ENCODE measurements at places on chromosomes 5 and 9.

DNA sequence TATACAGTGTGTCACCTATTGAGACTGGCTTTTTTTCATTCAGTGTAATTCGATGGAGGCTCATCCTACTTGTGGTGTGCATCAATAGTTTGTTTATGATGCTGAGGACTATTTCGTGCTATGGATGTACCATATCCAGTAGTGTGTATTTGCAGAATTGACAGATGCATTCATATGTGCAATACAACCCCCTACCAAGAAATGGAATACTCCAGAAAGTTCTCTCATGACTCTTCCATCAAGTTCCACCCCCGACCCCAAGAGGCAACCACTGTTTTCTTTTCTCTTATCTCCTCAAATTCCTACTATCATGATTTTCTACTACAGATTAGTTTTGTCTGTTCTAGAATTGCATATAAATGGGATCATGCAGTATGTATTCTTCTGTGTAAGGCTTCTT, 21.9 kb downstream of the FBXO10 start:
- no peak for DNase-seq

DNA sequence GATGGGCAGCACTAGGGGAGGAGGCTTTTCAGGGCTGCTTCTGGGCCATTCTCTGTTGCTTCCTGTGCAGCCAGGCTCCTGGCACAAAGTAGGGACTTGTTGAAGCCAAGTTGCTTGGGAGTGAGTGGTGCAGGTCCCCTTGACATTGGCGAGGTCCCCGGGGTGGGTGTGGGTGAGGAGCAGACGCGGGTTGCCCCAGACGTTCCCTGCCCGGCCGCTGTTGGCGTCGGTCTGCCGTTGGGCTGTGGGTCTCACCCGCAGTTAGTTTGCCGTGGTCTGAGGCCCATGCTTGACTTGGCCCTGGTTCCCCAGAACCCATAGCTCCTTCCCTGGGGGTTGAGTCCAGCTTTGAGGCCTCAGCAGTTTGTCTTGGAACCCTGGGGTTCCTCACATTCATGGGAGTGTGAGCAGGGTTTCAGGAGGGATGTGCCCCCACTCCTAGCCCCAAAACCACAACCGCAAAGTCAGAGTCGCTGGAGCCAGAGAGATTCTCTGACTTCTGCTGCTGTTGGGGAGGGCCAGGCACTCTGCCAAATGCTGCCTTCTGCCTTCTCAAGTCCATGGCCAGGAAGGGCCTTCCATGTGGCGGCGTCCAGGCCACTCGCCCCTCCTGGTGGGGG, 77.5 kb downstream of the RXRA start:
- DNase-seq, result peak; percentile 37

GRCh38 chr5:89991592-89991991, 418.0 kb downstream of the CETN3 start:
- no peak for DNase-seq

DNA sequence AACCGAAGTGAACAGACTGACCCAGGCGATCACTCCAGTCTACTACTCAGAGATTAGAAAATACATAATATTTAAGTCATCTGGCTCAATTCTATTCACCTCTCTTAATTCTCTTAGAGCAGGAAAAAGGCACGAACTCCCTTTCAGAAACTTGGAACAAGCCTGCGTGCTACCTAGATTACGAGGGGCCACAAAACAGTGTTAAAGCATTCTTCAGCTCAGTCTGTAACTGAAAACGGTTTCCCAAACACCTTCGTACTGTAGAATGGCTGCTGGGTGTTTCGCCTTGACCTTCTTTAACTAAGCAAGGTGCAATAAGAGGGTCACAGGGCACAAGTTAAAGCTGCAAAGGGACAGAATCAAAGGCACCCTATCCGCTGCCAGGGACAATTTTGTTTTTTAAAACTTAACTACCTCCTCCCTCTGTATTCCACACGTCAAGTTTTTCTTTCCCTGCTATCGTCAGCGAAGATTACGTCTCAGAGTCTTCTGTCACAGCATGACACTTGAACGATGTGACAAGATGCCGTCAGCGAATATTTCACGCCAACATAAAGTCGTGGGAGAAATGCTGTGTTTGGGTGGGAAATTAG, 687 bp downstream of the LYSMD3 start:
- DNase-seq, result peak; percentile 15

- peak; percentile 51 for DNase-seq
Observed at GRCh38 chr5:50699737-50700136, 33.3 kb downstream of the PARP8 start.

GRCh38 chr5:112419164-112419985, at the start of gene EPB41L4A:
Gene EPB41L4A (minus strand): TSS chr5:112419277. CDS start chr5:112419039, 238 bp downstream.
- DNase-seq, result no peak

DNA sequence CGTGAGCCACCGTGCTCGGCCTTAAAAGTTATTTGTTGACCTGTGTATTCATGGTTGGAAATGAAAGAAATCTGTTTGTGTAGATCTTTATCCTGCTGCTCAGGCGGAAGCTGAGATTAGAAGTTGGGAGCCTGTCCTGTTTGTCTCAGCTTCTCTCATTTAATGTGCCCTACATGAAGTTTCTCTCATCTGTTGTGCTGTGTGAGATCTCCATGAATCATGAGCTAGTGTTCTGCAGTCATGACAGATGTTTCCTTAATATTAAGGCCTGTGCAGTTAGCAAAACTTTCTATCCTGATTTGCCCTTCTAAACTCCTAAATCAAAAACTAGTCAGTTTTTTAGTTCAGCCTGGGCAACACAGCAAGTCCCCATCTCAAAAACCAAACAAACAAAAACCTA, 59.5 kb downstream of the FAM78A start:
- DNase-seq, result no peak

DNA sequence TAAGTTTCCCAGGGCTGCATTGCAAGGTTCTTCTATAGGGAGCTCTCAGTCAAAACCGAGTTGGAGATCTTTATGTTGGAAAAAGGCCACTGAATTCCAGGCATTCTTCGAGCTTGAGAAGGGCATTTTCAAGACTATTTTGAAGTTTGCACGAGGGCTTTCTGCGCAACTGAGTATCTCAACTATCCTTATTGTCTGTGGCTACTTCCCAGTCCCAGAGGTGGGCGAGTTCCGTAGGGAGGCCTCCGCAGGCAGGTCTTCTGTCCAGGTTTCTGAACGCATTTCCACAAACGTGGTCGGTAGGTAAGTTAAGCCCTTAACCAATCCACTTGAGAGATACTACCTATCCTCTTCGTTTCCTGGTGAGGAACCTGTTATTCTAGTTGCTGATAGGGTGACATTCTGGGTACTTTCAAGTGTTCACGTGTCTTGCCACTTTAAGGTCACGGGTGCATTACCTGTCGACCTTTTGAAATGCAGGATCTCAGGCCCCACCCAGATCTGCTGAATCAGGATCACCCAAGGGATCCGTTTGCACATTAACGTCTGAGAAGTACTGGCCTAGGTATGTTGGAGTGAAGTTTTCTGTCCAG, 51.4 kb upstream of the TJP2 start:
- DNase-seq, result no peak

- no peak for DNase-seq
Observed at GRCh38 chr5:3002230-3002629, 250.8 kb upstream of the IRX2 start.

DNA sequence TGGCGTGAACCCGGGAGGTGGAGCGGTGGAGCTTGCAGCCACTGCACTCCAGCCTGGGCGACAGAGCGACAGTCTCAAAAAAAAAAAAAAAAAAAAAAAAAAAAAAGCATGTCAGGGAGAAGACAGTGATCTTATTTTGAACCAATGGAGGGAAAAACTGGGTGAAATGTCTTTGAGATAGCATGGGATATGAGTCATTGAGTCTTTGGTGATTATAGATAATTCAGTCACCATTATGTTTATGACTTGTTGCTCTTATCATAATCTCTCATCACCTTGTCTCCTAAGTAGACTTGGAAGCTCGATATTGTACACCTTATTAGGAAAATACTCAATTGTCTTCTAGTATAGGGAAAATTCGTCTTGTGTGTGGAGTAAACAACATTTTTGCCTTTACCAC, 55.1 kb upstream of the KDM4C start:
- DNase-seq, result peak; percentile 17

DNA sequence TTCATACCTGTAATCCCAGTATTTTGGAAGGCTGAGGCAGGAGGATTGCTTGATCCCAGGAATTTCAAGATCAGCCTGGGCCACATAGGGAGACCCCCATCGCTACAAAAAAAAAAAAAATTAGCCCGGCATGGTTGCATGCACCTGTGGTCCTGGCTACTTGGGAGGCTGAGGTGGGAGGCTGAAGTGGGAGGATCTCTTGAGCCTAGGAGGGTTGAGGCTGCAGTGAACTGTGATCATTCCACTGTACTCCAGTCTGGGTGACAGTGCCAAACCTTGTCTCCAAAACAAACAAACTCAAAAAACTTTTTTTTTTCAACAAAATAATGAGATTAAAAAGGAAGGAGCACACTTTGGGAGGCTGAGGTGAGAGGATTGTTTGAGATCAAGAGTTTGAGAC, 14.2 kb downstream of the KIAA1958 start:
- no peak for DNase-seq

DNA sequence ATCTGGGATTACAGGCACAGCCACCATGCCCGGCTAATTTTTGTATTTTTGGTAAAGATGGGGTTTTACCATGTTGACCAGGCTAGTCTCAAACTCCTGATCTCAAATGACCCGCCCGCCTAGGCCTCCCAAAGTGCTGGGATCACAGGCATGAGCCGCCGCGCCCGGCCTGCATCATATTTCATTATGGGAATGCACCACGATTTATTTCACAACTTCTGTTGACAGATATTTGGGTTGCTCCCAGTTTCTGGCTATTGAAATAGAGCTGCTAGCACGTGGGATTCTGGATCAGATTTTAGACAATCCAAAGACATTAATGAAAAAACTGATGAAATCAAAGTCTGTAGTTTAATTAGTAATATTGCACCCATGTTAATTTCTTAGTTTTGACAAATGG, 48.4 kb upstream of the FUBP3 start:
- no peak for DNase-seq

GRCh38 chr5:69010476-69010875, 83.3 kb upstream of the SLC30A5 start:
- DNase-seq, result no peak

DNA sequence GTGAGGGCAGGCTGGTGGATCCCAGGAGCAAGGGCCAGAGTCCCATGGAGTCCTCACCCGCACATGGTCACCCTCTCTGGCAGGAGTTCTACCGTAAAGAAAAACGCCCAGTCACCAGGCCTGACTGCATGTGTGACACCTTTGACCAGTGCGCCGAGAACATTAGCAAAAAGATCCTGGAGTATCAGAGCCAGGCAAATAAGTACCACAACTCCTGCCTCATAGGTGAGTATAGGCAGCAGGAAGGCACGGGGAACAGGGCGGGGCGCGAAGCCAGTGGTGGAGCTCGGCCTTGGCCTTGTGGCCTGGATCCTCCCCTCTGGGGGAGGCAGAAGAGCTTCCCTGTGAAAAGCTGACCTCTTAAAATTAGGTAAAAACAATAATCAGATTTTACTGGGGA, 45.4 kb upstream of the TDRD7 start:
- no peak for DNase-seq

- no peak for DNase-seq
Observed at GRCh38 chr9:87671925-87672324, 54.0 kb upstream of the CTSL start.

DNA sequence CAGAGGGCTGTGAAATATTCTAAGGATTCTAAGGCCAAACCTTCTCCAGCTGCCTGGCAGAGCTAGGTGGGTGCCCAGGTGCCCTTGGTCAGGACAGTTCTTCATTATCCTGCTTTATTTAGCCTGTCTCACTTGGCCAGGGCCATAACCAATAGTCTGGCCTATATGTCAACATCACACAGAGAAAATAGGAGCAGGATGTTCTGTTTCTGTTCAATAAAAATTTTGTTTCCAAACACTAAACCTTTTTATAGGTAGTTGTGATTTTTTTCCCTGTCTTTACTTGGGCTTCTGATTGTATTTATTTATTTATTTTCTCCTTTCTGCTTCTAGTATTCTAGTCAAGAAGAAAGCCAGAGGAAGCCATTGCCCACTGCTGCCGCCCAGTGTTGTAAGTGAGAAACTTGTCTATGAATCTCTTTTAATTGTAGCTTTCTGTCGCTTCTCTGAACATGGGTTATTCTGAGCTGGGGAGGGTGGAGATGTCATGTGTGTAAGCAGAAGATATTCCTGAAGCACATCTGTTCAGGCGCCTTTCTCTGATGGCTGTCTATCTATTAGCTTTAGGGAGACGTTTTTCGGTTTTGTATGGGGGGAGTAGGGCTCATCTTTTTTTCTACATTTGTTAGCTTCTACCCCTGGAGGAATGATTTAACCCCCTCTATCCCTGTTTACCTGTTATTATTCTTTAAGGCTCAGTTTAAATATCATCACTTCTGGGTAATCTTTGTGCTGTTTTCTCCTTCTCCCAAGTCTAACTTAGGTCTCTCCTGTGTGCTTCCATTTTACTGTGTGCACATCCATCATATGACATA, 97.1 kb downstream of the UNC13B start:
- DNase-seq, result peak; percentile 28

DNA sequence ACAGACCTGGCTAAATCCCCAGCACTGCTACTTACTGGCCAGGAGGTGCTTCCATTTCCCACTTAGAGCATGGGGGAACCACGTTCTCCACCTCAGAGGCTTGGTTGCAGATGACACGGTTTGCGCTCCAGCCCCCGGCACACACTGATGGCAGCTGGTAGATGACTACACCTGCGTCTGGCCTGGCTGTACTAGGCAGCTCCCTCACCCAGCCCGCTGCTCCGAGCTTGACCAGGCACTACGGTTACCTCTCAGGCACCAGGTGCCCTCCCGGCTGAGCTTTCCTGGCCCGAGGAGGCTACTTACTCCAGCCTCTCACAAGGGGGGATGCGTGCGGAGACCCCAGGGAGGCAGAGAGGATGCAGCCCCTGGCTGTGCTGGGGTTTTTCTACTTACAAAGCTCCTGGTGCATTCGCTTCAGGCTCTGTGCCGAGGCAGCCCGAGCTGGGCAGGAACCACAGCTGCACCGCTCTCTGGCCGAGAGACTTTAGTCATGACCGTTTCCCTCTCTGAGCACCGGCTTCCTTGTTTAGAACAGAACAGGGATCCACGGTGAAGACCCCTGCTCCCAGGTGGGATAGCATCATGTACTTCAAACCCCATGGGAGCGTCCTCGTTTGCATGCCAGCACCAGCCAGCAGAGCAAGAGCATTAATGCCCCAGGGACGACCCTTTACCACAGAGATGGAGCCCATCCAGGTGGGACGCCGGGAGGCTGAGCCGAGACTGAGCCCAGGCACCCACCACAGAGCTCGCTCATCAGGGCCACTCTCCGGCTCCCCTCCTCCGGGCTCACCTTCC, 7.6 kb upstream of the GBGT1 start:
- DNase-seq, result no peak

DNA sequence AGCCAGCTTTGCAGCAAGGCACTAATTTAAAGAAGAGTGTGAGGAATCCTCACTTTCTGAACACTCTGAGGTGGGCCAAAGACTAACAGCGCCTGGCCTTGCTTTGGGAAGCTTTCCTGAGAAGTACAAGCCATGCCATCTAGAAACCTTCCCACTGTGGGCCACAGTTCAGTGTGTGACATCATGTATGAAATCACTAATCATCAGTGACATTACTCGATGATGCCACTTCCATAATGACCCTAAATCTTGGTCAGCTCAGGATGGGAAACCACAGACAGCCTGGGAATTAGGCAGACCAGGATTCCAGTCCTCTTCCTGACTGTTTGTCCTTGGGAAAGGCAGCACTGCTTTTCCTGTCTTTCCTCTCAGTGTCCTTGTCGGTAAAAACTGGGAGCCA, 54.2 kb upstream of the HSPA9 start:
- no peak for DNase-seq
